ENCODE measurements at places on chromosomes 5 and 9.

- no peak for DNase-seq
Observed at GRCh38 chr9:4933177-4933576, 51.9 kb upstream of the JAK2 start.

DNA sequence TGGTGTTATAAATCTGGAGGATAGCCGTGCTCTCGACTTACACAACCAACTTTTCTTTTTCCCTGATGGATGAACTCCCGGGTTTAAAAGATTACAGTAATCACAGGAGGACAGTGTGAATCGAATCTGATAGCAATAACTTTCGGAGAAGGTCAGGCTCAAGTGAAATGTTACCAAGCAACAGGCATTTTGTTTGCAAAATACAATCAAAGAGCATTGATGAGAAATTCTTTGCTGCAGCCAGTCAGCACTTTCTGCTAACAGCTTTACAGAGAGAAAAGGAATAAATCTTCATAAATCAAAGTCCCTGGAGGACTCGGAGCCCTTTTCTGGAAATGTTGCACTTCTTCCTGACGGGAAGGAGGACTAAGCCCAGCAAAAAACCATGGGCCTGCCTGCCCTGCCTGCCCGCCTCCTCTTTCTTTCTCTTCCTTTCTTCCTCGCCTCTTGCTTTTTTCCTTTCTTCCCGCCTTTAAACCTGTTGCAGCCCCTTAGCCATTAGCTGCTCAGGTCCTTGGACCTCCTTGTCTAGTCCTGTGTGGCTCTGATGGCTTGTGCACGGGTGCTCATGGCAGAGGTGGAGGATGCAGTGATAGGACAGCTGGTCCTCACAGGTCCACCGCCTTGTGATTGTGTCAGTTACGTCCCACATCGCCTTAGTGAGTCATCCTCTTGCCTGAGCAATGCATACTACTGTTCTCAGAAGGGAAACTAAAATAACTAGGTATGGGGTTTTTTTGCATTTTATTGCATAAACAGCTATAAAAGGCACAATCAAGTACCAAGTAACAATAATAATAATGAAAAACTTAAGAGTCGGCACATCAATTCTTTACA lies 6.2 kb downstream of the DMRT3 start:
- DNase-seq: no peak

DNA sequence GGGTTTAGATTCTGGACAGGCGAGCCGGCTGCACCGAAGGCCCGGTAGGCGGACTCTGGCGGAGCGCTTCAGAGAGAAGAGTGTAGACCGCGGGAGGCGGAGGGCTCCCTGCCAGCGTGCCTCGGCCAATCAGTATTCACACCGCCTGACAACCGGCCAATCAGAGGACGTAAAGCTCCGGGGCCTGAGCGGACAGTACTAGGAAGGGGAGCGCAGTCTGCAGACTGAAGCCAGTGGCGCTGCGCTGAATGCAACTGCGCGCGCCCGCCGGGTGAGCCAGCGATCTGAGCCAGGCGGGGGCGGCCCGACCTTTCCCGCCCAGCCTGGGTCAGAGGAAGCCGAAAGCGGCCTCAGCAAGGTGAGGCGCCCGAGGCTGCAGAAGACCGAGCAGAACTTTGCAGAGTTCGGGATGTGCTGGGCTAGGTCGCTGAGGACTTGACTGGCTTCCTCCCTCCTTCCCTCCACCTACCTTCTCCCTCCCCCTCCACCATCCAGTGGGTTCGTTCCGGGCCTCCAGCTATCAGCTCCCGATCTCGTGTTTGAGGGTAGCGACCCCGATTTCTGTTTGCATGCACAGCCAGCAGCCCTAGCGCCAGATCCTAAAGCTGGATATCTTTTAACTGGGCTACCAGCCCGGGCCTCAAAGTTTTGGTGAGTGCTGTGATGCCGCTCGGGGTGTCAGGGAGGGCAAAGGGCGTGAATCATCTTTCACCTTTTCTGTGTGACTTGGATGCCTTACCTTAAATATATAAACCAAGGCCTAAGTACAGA lies at the start of gene DMRT2:
Gene DMRT2, plus strand, starts transcription at position 233 of the 771 bp plus-strand sequence. CDS start 1,257 bp downstream, outside the sequence.
- DNase-seq: no peak

DNA sequence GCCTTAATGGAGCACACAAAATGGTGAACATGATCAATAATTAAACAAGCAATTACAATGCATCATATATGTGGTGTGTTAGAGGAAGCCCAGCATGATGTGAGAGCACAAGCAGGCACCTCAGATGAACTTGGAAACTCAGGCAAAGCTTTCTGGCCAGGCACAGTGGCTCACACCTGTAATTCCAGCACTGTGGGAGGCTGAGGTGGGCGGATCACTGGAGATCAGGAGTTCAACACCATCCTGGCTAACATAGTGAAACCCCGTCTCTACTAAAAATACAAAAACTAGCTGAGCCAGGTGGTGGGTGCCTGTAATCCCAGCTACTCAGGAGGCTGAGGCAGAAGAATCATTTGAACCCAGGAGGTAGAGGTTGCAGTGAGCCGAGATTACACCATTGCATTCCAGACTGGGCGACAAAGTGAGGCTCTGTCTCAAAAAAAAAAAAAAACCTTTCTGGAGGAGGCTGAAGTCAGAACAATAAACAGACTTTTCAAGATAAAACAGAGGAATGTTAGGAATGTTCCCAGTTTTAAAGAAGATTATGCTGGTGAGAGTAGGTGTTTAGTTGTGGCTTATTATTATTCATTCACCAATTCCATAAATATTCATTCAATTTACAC lies 159.4 kb downstream of the CEMIP2 start:
- no peak for DNase-seq

- DNase-seq: no peak
Observed at GRCh38 chr5:67999391-67999790, 216.2 kb upstream of the PIK3R1 start.

- DNase-seq: peak; percentile 59
Observed at GRCh38 chr5:139105621-139106071, 92.5 kb downstream of the SIL1 start.

DNA sequence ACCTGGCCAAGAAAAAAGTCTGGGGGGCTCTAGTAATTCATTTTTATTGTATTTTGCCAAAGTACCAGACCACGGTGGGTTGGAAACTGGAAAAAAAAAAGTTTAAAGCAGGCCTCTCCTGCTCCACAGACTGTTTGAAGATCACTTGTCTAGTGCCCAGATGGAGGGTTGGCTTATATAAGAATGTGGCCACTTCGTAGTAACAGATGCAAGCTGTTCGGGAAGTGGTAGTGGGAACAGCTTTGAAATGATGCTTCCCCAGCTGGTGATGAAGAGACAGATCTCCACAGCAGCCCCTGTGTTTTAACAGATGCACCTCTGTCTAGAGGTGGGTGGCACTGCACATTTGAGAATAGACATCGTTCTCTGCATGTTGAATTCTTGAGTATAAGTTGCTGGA lies 54.3 kb upstream of the DMRT3 start:
- DNase-seq: no peak

DNA sequence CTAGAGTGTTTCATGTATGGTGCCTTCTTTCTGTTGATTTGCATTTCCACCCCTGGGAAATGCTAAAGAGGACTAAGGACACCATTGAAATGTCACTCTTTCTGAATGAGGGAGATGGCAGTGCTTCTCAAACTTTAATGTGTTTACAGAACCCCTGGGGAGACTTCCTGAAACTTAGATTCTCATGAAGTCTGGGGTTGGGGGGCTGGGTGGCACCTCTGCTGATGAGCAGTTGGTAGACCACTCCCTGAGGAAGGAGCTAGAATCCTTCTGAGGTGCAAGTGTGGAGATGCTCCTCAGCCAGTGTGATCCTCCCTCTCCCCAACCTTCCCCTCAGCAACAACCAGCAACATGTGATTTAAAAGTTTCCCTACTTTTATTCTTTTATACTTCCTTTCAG lies 546.8 kb downstream of the LRRC70 start:
- no peak for DNase-seq

DNA sequence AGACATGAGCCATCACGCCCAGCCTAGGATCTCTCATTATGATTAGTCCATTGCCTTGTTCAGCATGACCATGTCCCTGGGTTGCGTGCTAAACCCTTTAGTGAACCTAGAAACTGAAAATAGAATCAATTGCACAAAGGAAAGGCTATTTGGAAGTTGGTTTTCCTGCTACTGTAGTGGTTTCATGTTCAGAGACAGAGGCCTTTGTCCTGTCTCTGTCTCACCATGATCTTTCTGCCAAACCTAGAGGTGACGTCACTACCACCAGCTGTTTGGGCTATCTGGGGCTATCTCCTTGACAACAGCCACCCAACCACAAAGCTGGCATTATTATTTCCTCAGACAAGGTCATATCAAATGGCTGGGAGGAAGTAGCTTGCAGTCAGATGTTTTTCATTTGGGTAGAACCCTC lies 4.0 kb upstream of the CDK5RAP2 start:
- peak; percentile 43 for DNase-seq

GRCh38 chr5:38285226-38285625 lies 26.9 kb downstream of the EGFLAM start:
- no peak for DNase-seq

DNA sequence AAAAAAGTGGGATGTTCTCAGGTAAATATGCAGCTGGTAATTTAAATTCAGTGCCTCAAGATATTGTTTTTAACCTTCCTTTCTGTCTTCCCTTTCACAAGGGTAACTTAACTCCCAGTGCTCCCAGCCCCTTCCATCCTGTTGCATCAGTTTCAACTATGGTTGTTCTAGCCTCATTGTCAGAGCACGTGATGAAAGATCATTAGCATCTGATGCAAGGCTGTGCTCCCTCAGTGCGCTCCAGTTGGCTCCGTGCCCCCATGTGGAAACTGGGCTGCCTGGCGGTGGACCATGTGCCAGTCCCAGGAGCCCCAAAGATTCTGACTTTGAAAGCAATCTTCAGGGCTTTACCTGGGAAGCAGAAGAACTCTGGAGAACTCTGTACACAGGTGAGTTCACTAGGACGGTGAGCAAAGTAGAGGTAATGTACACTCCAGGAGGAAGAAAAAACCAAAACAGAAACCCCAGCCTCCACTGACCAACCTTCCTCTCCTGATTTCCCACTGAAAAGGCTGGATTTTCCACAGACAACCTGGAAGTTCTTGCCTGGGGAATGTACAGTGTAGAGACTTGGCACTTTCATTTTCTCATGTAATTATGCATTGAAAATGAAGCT lies 96.9 kb downstream of the SLC1A3 start:
- DNase-seq: no peak

- no peak for DNase-seq
Observed at GRCh38 chr5:50717651-50718050, 51.2 kb downstream of the PARP8 start.

- no peak for DNase-seq
Observed at GRCh38 chr5:134491841-134492442, 33.5 kb upstream of the JADE2 start.

DNA sequence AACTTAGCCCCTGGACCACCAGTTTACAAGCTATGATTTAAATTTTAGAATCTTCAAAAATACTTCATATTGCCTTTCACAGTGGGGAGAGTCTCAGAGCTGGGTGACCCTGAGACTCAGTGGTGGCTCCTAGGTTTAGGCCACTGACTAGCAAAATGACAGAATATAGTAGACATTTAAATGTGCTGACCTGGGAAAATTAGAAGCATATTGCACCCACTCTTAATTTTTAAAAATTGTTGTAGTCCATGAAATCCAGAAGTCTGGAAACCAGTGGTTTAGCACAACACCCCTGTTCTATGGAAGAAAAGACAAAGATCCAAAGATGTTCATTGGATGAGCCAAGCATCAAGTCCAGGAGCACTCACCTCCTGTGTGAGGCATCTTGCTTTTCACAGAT lies 75.0 kb upstream of the PAPPA start:
- DNase-seq: no peak

- DNase-seq: no peak
Observed at GRCh38 chr9:97773091-97773490, 76.0 kb upstream of the XPA start.

DNA sequence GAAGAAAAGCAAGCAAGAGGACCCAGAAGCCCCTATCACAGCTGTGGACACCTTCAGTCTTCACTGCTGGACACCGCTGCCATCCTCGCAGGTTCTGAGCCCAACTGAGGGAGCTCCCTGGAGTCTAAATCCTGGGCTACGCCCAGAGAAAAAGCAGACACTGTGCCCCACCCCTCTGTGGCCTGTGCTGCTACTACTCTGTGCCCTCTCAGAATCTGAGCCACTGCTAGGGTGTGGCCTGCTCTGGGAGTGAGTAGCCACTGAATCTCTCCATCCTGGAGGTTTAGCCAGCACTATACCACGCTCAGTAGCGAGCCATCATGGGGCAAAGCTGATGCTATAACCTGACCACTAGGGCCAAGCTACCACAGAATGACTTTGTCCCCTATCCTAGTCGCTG lies 338.2 kb downstream of the NPR3 start:
- no peak for DNase-seq

- no peak for DNase-seq
Observed at GRCh38 chr9:80555782-80556325, 984.1 kb downstream of the TLE4 start.

GRCh38 chr9:79741381-79741780 lies 169.6 kb downstream of the TLE4 start:
- DNase-seq: no peak

Measured in NCI-H2081 treated with DMSO at 0.1 percent for 48 hours (cell line).